ENCODE measurements at places on chromosomes 1 and 21. TPM values are rescaled to one million over a fixed set of nuclear protein-coding genes. Genes with fewer than 3 reads are reported as not detected.

TCHHL1 gene
- not detected for total RNA-seq

DNA sequence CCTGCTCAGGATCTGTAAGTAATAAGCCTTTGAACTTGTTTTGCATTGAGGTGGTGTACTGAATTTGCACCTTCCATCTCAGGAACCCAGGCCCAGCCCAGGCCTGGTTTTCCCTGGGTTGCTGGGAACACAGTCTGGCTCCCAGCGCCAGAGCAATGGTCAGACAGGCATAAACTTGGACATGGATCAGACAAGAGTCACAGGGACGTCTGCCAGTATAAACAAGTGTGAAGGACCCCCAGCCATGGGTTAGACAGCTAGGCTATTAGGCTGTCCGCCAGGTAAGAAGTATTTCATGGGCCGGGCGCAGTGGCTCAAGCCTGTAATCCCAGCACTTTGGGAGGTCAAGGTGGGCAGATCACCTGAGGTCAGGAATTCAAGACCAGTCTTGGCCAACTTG is 5.5 kb downstream of the IFNLR1 start:
- H3K4me3 ChIP-seq, result no peak overlapping the region
- H3K4me1 ChIP-seq, result no peaks in the 10 kb centered on the region
- no peak for DNase-seq
- no peaks in the 10 kb centered on the region for H3K27me3 ChIP-seq
- no peak overlapping the region for H3K27ac ChIP-seq
- no peaks in the 10 kb centered on the region for H3K36me3 ChIP-seq

- H3K27ac ChIP-seq, result no peak overlapping the region
- H3K4me3 ChIP-seq, result no peak overlapping the region
- no peaks in the 10 kb centered on the region for H3K36me3 ChIP-seq
- H3K27me3 ChIP-seq, result no peaks in the 10 kb centered on the region
Measured at GRCh38 chr1:222979561-222979960, 163.5 kb downstream of the TLR5 start.

- no peak overlapping the region for H3K4me3 ChIP-seq
- no peaks in the 10 kb centered on the region for H3K27me3 ChIP-seq
- no peak for DNase-seq
- no peak overlapping the region for H3K27ac ChIP-seq
- no peaks in the 10 kb centered on the region for H3K36me3 ChIP-seq
Measured at GRCh38 chr1:225737866-225738265, 39.8 kb upstream of the SRP9 start.

CYYR1 gene
- 6.6 TPM for total RNA-seq

DNA sequence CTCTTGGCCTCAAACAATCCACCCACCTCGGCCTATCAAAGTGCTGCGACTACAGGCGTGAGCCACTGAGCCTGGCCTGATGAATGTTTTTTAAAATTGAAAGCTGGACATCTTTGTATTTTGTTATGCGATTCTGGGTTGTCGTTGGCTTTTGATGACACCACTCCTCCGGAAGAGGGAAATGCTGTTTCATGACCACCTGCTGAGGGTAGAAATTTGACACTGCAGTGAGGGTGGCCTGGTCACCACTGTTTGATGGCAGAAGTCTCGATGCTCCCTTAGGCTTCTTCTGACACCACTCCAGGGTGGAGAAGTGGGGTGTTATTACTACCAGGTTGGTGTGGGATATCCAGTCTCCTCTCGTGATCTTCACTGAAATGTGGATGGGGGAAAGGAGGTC is 357.2 kb downstream of the RGS7 start:
- H3K4me1 ChIP-seq, result no peaks in the 10 kb centered on the region
- H3K27me3 ChIP-seq, result no peaks in the 10 kb centered on the region
- no peak for DNase-seq
- no peaks in the 10 kb centered on the region for H3K36me3 ChIP-seq
- H3K27ac ChIP-seq, result no peak overlapping the region

DNA sequence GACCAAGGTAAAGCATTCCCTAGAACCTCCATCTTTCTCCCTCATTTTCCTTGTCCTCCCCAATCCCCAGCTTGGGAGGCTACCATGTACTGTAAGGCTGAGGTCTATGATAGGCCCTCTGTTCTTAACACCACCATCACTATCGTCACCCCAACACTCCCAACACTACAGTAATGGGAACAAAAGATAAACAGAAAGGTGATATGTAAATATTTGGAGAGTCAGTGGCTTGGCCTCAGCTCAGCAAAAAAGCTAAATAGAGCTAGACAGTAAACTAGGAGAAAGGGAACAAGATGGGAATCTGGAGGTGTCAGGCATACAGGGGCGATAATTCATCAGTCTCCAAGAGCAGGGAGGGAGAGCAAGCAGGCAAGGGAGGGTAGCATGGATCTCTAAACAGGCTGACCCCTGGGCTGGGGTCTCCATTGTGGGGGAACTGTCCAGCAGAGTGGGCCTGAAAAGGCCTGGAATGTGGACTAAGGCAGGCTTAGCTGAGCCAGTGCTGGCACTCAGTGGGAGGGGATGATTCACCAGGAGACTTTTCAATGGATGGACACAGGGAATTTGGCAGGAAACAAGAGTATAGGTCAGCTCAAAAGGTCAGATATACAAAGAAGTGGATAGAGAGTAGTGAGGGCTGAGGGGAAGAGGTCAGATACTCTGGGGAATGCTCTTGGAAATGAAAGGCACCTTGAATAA is 6.7 kb downstream of the WNT2B start:
- no peak for DNase-seq
- no peaks in the 10 kb centered on the region for H3K36me3 ChIP-seq
- H3K4me1 ChIP-seq, result peaks cover 25% of the 10 kb centered on the region
- no peak overlapping the region for H3K27ac ChIP-seq
- H3K4me3 ChIP-seq, result no peak overlapping the region

DNA sequence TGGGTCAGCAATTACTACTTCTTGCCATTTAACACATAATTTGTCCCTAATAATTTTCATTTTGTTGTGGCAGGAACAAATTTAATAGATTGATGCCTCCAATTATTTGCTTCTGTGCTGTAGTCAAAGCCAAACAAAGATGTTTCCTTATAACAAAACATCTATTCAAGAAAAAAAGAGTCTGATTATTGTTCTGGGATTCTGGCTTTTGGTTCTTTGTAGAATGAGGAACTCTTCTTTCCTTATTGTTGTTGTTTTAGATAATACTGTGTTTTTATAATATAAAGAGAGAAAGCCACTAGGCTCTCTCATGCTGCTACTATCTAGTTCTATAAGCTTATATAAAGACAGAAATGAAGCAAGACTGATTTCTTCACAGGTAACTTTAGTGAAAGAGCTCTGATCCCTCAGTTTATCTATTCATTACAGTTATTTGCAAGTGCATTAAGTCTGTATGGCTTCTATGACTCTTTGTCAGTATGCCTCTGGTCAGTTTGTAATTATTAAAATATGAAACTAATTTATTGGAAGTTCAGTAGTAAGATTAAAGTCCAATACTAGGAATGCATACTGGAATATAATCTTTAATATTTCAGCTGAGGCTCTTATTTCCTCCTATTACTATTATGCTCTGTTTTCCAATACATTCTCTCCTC is 37.4 kb downstream of the PRKACB start:
- no peaks in the 10 kb centered on the region for H3K27me3 ChIP-seq
- no peak for DNase-seq
- H3K4me3 ChIP-seq, result no peak overlapping the region
- H3K27ac ChIP-seq, result no peak overlapping the region

NIBAN1 gene
- 23.8 TPM for total RNA-seq

GRCh38 chr1:19080721-19081120 is 124.2 kb upstream of the IFFO2 start:
- H3K4me3 ChIP-seq, result no peak overlapping the region
- H3K36me3 ChIP-seq, result peaks cover 100% of the 10 kb centered on the region
- H3K27me3 ChIP-seq, result no peaks in the 10 kb centered on the region
- no peak for DNase-seq
- H3K4me1 ChIP-seq, result peaks cover 20% of the 10 kb centered on the region
- H3K27ac ChIP-seq, result peak overlapping the region; percentile 63

DNA sequence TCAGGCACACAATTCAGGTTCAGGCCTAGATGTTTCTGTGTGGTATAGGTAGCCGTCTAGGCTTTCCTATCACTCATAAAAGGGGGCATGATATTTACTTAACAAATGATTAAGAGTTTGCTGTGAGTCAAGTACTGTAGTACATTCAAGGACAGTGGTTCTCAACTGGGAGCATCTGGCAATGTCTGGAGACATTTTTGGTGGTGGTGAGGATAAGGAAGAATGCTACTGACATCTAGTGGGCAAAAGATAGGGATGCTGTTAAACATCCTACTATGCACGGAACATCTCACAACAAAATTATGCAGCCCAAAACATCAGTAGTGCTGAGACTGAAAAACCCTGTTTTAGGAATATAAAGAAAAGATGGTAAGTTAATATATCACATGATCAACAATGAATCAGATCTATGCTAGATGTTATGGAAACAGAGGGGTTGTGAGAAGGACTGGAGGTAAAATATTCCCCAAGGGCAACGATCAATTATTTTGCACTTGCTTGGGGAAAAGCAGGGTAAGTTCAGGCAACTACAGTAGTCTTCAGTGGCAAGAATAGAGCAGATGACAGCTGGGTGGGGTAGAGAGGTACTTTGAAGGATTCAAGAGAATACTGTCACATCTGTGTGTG is 4.9 kb downstream of the DNTTIP2 start:
- peaks cover 34% of the 10 kb centered on the region for H3K36me3 ChIP-seq
- DNase-seq, result no peak
- H3K27me3 ChIP-seq, result no peaks in the 10 kb centered on the region
- peaks cover 29% of the 10 kb centered on the region for H3K4me1 ChIP-seq
- no peak overlapping the region for H3K4me3 ChIP-seq

OR6K2 gene
- total RNA-seq, result not detected

ZNF672 gene
- 24.2 TPM for total RNA-seq

DNA sequence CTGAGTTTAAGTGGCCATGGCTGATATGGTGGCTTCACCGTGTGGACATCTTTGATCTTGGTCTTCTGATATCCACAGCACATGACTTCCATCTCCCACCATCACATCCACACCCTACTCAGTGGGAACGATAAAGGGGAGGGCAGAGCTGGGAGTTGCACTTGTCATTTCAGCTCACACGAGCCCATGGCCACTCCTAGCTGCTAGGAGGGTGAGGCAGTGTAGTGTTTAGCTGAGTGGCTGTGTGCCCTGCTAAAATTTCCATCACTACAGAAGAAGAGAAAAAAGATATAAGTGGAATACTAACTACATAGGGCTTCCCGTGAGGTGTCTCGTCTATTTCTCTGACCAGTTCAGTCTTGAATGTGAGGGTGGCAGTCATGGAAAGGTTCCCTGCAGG is 123.3 kb upstream of the EDN2 start:
- H3K4me1 ChIP-seq, result no peaks in the 10 kb centered on the region
- no peak for DNase-seq
- H3K4me3 ChIP-seq, result no peak overlapping the region
- H3K36me3 ChIP-seq, result no peaks in the 10 kb centered on the region
- H3K27ac ChIP-seq, result no peak overlapping the region

- H3K36me3 ChIP-seq, result no peaks in the 10 kb centered on the region
- no peaks in the 10 kb centered on the region for H3K27me3 ChIP-seq
- no peaks in the 10 kb centered on the region for H3K4me1 ChIP-seq
Measured at GRCh38 chr1:220970311-220970710, 91.1 kb downstream of the HLX start.

- H3K27ac ChIP-seq, result no peak overlapping the region
- no peaks in the 10 kb centered on the region for H3K4me1 ChIP-seq
- no peak for DNase-seq
Measured at GRCh38 chr1:9573723-9574122, 15.0 kb upstream of the TMEM201 start.

GRCh38 chr1:54358503-54359168 is 47.6 kb downstream of the SSBP3 start:
- H3K4me3 ChIP-seq, result no peak overlapping the region
- no peak for DNase-seq
- H3K4me1 ChIP-seq, result peaks cover 18% of the 10 kb centered on the region

DNA sequence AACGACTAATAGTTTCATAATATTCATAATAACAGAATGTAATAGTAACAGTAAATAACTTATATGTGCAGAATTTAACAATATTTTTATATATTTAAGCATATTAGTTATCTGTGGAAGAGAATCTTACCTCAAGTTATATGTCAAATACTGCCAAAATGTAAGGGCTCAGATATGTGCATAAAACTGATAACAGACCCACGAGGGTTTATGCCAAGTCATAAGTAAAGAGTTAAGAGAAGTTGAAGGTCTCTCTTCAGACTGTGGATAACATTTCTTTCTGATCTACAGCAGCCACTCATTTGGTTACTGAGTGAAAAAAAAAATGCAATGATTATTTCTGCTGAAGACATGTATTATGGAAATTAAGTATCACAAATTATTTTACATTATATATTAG is 1167.8 kb upstream of the NCAM2 start:
- no peak overlapping the region for H3K4me3 ChIP-seq
- H3K36me3 ChIP-seq, result no peaks in the 10 kb centered on the region
- no peak overlapping the region for H3K27ac ChIP-seq
- no peaks in the 10 kb centered on the region for H3K4me1 ChIP-seq
- no peak for DNase-seq

PANK4 gene
- total RNA-seq, result 29.1 TPM

ETNK2 gene
- total RNA-seq, result 7.6 TPM

DNA sequence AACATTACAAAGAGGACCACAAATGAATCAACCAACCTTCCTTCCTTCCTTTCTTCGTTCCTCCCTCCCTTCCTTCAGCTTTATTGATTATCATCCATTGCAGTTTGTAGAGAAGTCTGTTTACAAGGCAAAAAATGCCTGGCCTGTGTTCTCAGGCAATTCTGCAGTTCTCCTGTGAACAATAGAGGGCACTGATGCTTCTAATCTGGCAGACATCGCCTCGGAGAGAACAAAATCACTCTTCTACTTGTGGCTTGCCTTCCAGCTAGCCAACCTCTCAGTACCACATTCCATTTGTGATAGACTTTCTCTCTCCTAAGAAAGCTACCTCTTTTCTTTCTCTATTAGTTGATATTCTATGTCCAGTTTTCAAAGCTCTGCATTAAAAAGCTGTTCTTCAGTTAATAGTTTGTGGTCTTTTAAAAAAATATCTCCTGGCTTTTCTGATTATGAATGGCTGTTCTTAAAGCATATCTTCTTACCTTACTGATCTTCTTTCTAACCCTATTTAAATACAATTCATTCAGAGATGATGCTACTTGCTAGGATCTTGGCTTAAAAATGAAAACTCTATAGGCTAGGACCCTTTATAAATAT is 26.9 kb upstream of the ESRRG start:
- H3K27ac ChIP-seq, result no peak overlapping the region
- no peaks in the 10 kb centered on the region for H3K36me3 ChIP-seq
- no peak for DNase-seq

FCAMR gene
- total RNA-seq, result not detected

Data from esophagus squamous epithelium (tissue), 5 donors.